ENCODE measurements at places on chromosomes 3 and 15.

DNA sequence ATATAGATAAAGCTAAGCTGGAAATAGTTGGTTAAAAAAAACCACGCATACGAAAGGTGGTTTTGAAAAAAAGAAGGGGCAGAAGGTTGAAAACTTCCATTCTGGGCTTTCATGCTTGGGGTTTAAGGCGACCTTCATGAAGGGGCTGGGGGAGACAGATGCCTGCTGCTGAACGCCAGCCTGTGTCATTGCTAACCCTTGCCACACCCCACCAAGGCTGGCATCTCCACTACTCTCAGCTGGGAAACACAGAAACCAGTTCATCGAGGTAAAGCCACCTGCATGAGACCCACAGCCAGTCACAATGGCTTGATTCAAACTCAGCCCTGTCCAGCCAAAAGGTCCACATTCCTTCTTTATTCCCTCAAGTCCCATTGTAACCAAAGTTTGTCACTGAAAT, 78.7 kb downstream of the ADAMTS17 start:
- no peak for DNase-seq

DNA sequence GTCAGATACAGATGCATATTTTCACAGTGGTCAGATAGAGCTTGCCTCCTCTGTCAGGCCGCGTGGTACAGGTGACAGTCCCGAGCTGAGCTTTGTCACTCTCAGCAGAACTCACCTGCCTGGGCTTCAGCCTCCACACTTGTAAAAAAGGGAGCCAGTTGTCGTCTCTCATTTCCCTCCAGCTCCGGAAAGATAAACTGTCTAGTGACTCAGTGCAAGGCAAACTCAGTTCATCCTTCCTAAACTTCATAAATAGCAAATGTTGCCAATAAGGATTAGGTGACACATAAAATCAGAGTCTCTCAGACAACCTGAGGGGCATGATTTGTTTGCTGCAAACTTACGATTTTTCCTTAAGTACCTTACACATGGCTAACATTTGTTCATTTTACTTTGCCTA, 116.8 kb downstream of the GABRB3 start:
- DNase-seq: no peak

- peak; percentile 97 for DNase-seq
Observed at GRCh38 chr3:40800343-40800742, 275.6 kb downstream of the ZNF621 start.

GRCh38 chr3:57556459-57557084, 498 bp downstream of the PDE12 start:
- DNase-seq: peak; percentile 27

GRCh38 chr15:31925541-31925940, 104.8 kb upstream of the CHRNA7 start:
- no peak for DNase-seq

DNA sequence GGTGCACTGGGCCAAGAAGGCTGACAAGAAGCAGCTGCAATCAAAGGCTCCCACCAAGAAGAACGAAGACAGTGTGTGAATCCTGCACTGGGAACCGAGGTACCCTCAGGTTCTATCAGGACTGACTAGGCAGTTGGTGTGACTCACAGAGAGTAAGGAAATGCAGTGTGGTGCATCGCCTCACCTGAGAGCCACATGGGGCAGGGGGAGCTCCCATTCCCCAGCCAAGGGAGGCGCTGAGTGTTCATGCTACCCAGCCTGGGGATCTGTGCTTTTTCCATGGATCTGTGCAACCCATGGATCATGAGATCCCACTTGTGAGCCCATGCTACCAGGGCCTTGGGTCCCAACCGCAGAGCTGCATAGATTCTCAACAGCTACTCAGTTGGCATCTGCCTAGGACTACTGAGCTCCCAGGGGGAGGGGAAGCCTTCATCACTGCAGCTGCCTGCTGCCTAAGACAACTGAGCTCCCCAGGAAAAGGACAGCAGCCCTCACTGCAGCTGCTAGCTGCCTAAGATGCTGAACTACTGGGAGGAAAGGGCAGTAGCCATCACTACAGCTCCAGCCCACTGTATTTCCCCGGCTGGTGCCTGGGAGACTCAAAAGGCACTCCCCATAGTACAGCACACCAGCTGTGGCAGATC, 6.9 kb upstream of the PLSCR2 start:
- no peak for DNase-seq

- DNase-seq: peak; percentile 86
Observed at GRCh38 chr3:102225407-102226132, 209.2 kb upstream of the ZPLD1 start.

DNA sequence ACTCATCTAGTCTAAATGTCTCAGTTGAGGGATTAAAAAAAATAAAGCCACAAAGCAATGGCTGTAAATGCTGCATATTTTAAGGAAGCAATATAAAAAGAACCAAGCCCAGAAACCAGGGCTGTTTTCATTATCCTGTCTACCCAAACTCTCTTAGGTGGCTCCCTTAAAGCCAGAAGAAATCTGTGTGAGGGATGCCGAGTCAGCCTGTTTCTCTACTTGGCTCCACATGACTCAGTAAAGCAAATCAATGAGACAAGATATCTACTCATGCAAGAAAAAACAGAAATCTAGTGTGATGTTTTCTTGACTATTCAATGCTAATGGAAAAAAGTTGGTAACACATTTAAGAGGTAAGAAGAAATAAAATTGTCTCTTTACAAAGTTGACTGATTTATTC, 296.2 kb downstream of the ZBTB20 start:
- no peak for DNase-seq

GRCh38 chr3:171257251-171258203, 202.7 kb downstream of the TNIK start:
- peak; percentile 27 for DNase-seq

DNA sequence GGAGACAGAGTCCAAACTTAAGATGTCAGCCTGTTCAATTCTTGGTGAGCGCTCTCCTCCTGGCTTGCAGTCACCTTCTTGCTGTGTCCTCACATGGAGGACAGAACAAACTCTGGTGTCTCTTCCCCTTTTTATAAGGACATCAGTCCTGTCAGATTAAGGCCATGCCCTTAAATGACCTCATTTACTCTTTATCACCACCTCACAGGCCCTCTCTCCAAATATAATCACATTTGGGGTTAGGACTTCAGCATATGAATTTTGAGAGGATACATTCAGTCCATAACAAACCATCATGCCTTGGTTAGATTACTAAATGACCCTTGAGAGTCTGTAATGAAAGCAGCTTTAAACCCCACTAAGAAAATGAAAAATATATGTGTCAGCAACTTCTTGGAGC, 175.2 kb downstream of the TAFA4 start:
- DNase-seq: no peak

Measured in amniotic epithelial cell (primary cell).